ENCODE measurements at places on chromosomes 12 and 14. TPM values are rescaled to one million over a fixed set of nuclear protein-coding genes. Genes with fewer than 3 reads are reported as not detected.

DNA sequence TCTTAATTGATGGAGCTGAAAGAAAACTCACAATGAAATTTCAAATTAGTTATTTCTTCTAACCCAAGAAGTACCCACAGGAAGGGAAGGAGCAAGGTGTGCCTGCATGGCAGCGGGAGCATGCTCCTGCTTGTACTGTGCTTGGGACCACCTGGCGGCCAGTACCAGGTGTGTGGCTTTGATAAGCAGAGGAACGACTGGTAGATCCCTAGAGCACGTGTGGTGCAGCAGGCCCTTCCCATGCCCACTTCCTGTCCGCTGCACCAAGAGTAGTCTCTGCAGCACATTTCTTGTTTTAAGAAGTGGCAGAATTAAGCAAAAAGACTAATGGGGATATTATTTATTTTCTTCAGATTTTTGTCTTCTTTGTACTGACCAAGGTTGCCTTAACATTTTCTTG is 122.3 kb upstream of the ATF1 start:
- no peak for DNase-seq

DNA sequence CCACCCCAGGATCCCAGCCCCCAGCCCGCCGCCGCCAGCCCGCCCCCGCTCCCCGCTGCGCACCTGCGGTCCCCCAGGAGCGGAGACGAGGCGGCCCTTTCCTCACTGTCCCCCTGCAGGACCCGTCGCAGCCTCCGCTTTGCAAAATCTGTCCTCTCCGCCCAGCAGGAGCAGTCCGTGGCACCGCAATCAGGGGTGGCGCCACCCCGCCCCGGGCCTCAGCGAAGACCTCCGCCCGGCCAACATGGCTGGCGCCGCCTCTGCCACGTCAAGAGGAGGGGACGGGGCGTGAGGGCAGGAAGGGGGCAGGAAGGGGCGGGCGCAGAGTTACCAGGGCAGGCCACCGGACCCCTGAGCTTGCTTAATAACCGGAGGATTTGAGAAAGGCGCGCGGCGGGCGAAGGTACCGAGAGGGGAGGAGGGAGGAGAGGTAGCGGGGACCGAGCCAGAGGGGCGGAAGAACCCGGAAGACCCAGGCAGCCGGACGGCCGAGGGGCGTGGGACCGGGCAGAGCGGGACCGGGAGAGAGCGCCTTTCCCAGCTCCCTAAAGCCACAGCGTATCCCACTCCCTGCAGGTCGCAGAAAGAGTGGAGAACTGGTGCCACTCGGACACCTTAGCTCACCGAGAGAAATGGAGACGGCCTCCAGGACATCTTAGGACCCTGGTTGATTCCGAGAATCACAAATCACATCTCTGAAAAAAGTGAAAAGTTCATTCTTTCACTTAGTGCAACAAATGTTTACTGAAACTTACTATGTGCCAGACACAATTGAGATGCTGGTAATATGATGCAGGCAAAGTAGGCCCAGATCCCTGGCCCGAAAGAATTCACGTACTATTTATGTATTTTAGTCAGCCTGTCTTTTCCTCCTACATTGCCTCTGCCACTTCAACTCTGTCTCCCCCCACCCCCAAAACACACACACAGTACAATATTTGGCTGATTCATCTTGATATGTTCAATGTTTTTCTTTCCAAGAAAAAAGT is at the start of gene SEC23A:
TSS of gene SEC23A (minus strand) at position 267 of the 989 bp plus-strand sequence. CDS start 7,117 bp downstream, outside the sequence.
- peak; percentile 93 for DNase-seq

- DNase-seq, result no peak
Measured at GRCh38 chr12:88538250-88538649, 42.0 kb downstream of the KITLG start.

Gene TAS2R30
- total RNA-seq, result 0.90 TPM

- DNase-seq, result no peak
Measured at GRCh38 chr12:65728455-65728847, 95.8 kb upstream of the HMGA2 start.

DNA sequence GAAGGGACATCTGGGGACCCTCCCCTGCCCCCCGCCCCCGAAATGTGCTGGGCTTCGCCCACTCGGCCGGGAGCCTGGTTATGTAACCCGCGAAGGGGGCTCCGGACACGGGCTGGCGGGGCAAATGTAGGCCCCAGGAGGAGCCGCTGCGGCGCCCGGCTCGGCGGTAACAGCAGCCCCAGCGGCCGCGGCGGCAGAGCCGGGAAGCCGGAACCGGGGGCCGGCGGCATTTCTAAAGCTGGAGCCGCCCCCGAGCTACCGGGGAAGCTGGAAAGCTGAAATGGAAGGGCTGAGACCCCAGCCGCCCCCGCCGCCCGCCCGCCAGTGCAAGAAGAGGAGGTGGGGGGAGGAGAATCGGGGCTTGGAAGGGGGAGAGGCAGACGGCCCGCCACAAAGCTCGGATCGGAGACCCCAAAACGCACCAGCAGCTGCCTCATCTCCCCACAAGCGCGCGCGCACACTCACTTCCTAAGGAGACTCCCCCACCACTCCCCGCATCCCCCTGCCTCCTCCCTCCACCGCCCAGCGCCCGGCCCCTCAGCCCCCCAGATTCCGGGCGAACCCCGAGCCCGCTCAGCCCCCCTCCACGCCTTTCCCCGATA is 1.5 kb downstream of the KDM2B start:
- no peak for DNase-seq

- DNase-seq, result no peak
Measured at GRCh38 chr14:100015251-100015655, 50.0 kb upstream of the EVL start.

GRCh38 chr14:29584992-29585391 is 342.7 kb downstream of the PRKD1 start:
- peak; percentile 76 for DNase-seq

- no peak for DNase-seq
Measured at GRCh38 chr12:9794484-9795093, 32.7 kb upstream of the KLRF1 start.

GRCh38 chr14:58131386-58131785 is 20.6 kb downstream of the ARMH4 start:
- no peak for DNase-seq

- no peak for DNase-seq
Measured at GRCh38 chr12:29672580-29672979, 111.2 kb downstream of the TMTC1 start.

DNA sequence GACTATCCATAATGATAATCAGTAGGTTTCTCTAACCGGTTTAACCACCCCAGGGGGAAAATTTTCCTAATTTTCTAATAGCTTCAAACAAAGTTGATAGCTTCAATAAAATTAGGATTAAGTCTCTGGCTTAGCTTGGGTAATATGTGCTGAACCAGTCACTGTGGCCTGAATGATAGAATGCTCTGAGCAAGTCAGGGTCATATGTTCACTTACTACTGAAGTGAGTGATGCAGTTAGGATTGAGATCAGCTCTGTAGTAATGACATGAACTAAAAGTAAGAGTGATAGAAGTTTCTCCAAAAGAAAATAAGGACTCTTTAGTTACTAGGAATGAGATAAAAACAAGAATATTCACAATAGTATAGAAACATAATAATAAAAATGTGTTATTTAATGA is 32.6 kb downstream of the ETNK1 start:
- DNase-seq, result no peak

DNA sequence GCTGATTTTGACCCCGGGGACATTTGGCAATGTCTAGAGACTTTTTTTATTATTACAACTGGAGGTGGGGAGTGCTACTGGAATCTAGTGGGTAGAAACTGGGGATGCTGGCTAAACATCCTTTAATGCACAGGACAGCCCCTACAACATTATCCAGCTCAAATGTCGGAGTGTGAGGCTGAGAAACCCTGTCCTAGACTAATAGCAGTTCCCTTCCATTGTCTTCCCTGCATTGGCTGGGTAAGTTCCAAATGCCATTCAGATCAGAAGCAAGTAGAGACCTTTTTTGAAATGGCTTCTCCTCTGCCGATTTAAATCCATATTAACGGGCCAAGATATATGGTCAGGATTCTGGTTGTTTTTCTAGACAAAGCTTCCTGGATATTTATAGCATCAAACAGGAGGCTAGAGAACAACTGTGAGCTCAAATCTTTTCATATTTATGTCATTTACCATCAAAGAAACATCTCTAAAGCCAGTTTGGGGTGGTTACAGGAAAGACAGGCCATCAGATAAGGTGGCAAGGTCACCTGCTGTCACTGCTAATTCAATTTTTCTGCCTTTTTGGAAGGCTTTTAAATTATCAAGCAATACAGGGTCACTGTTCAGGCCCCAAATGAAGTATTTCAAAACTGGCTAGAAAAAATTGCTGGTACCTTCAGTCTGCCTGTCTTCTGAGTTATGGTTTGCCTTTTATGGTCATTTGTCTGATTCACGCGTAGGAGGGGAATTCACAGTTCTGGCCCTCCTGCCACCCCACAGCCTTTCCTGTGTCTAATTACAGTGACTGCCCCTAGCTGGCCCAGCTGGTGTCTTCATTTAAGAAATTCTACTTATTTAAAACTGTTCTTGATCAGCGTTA is 20.1 kb upstream of the AKAP5 start:
- DNase-seq, result no peak

- DNase-seq, result no peak
Measured at GRCh38 chr12:127888943-127889719, 377.8 kb upstream of the TMEM132C start.

- peak; percentile 66 for DNase-seq
Measured at GRCh38 chr14:72924337-72924736, 1.9 kb upstream of the DCAF4 start.

- DNase-seq, result no peak
Measured at GRCh38 chr14:75915045-75915444, 66.8 kb downstream of the TGFB3 start.

Gene FANCM
- total RNA-seq, result 1.9 TPM

DNA sequence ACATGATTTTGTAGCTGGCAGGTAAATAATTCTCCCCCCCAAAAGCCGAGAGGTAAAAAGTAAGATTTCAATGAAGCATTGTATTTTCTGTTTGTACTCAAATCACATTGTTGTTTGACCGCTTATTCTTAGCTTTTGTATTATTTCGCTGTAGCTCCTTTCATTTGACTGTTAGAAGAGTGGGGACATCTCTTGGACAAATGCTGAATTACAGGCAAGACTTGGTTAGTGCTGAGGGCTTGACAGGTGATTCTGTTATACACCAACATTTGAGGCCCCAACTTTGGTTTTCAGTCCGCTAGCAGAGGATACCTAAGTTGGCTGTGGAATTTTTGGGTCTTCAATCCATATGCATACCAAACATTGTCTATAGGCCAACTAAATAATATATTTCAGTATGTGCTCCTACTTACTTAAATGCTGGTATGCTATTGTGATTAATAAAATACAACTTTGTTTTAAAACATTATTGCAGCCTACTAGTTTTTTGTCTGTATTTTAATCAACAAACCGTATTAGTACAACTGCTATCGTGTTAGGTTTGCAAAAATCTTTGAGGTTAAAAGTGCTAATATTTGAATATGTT is 102.2 kb downstream of the ERC1 start:
- no peak for DNase-seq

DNA sequence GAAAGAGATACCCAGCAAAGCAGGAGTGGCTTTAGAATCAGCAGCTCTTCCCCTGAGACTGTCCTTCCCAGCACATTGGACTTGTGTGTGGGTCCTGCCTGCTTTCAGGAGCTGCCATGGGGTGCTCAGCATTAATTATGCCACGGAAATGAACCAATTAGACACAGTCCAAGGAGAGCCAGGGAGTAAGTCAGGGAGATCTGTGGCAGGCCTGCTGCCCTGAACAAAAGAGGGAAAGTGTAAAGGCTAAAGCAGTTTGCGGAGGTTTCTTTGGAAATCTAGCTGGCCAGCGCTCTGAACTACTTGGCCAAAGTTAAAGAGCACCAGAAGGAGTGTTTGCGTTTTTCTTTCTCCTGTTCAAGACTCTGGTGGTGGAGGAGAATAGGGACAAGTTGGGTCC is 65.7 kb upstream of the SRSF5 start:
- no peak for DNase-seq

DNA sequence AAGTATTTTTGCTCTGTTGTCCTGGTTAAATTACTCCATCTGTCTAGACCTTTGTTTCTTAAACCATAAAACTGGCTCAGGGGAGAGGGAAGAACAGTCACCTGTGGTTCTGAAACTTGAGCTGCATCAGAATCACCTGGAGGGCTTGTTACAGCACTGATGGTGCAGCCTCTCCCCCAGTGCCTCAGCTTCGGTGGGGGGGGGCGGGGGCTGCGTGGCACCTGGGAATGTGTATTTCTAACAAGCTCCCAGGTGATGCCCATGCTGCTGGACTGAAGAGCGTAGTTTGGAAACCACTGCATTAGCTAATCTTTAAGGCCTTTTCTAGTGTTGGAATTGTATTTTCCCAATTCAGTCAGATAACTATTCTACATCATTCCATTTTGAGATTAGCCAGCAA is 42.7 kb downstream of the GPHB5 start:
- no peak for DNase-seq

GRCh38 chr12:49189731-49190716 is 1.1 kb upstream of the TUBA1A start:
- no peak for DNase-seq

DNA sequence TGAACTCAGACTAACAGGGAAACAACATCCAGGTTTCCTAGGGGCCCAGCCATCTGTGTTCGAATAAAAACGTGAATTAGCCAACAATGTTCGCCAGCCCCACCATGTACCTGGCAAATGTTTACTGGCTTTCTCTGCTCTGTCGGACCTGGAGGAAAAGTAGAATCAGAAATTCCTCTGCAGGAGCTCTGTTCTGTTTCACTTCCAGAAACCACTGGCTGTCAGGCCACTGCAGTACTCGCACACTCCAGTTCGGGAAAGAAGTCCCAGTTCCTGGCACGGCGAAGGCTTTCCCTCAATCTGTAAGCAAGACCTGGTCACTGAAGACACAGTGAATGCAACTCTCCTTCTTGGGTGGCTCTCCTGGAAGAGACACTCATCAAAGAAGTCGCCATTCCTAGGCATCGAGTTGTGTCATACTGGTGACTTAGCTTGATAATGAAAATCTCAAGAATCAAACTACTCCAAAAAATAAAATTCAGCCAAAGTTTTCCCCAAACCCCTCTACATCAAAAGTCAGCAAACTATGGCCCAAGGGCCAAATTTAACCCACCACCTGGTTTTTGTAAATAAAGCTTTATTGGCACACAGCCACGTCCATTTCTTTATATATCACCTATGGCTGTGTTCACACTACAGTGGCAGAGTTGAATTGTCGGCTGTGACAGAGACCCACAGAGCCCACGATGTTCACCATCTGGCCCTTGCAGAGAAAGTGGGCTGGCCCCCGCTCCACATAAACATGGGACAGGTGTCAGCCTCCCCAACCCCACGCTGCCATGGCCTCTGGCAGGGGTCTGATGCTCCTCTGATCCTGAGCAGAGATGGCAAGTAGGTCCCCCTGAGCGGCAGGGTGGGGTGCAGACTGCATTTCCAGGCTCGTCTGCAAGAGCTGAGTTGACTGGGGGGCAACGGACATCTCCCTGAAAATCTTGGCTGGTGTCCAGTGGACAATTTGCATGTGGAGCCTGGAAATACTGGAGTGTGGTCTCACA is 189.2 kb upstream of the DIO3 start:
- DNase-seq, result no peak

Gene FIGNL2
- total RNA-seq, result 0.19 TPM
